ENCODE measurements at places on chromosomes 12 and 14.
A peak's percentile ranks its signal among the peaks of the same experiment; 100 is the strongest.

DNA sequence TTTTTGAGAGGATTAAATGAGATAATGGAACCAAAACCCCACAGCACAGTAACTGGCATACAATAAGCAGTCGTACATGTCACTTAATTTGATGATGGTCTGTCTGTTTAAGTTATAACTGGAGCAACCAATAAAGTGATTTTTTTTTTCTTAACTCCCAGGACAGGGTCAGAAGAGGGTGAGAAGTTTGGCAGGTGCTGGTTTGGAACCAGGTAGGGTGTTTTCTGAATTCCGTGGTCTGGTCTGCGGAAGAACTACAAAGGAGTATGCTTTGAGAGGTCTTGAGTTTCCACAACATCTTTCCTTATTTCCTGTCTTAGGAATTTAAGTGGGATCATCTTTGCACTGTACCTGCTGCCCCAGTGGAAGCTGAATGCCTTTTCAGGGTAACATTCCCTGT, 111.7 kb downstream of the SLC8A3 start:
- no peak for DNase-seq

DNA sequence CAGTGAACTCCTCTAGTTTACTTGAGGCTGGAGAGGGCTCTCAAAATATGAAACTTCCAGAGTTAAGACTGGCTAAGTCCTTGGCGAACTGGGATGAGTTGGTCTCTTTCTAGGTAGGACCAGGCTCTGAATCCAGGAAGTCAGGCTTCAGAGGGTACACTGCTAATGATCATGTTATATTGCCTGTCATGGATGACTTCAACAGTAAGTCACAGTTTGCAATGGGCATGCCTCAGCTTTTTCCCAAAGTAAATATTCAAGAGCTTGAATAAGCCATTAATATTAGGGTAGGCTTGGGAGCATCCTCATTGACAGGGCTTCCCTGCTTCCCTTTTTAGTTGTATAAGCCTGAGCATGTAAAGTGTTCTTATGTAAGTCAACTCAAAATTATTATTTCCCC, 61.7 kb upstream of the PTHLH start:
- no peak for DNase-seq

- DNase-seq, result no peak
Observed at GRCh38 chr12:95733141-95733825, 57.3 kb downstream of the NTN4 start.

GRCh38 chr14:56026506-56026905, 91.7 kb upstream of the PELI2 start:
- DNase-seq, result no peak

GRCh38 chr14:88792473-88793258, at the start of gene EML5:
Gene EML5, minus strand, starts transcription at chr14:88792953. Its CDS starts 450 bp downstream, at chr14:88792503.
- DNase-seq, result peak; percentile 60

Measured in T-helper 2 cell (primary cell).